ENCODE measurements at places on chromosomes 11 and 22. TPM values are rescaled to one million over a fixed set of nuclear protein-coding genes. Genes with fewer than 3 reads are reported as not detected.

MUC6 gene
- total RNA-seq: not detected

SYT9 gene
- not detected for total RNA-seq

PIWIL4 gene
- 0.25 TPM for total RNA-seq

CRYBB3 gene
- total RNA-seq: not detected

NOX4 gene
- not detected for total RNA-seq
